ENCODE measurements at places on chromosomes 11 and 22. TPM values are rescaled to one million over a fixed set of nuclear protein-coding genes. Genes with fewer than 3 reads are reported as not detected.

The BTBD10 gene
- 97.7 TPM for total RNA-seq

The RBMXL2 gene
- total RNA-seq = not detected

The CADM1 gene
- total RNA-seq = 8.4 TPM

The CARD10 gene
- 2.1 TPM for total RNA-seq

The MIOX gene
- total RNA-seq = not detected

The IFITM2 gene
- 13.1 TPM for total RNA-seq

The TNNT3 gene
- total RNA-seq = not detected

The TRIM29 gene
- 0.51 TPM for total RNA-seq

The CCDC89 gene
- 2.5 TPM for total RNA-seq

The HOATZ gene
- not detected for total RNA-seq

The ANO3 gene
- total RNA-seq = 0.23 TPM

The EIF3D gene
- 381 TPM for total RNA-seq

The RAG2 gene
- total RNA-seq = not detected

The SLC22A6 gene
- total RNA-seq = not detected

The STIP1 gene
- 90.0 TPM for total RNA-seq

The PAMR1 gene
- 46.2 TPM for total RNA-seq

The BEST1 gene
- total RNA-seq = 2.8 TPM

The WT1 gene
- total RNA-seq = 0.18 TPM

The XKR3 gene
- not detected for total RNA-seq

The SMIM38 gene
- 1.0 TPM for total RNA-seq

Measured in smooth muscle cell of the umbilical artery (primary cell).